ENCODE measurements at places on chromosomes 2 and 18.

GRCh38 chr2:113236367-113237159, 42.2 kb downstream of the PAX8 start:
- peak overlapping the region; percentile 74 for H3K27ac ChIP-seq
- no peak for DNase-seq
- peaks cover 1% of the 10 kb centered on the region for H3K27me3 ChIP-seq

GRCh38 chr2:230234122-230234722, 8.7 kb downstream of the SP140 start:
- H3K36me3 ChIP-seq: peaks cover 85% of the 10 kb centered on the region
- no peaks in the 10 kb centered on the region for H3K27me3 ChIP-seq
- H3K4me3 ChIP-seq: no peak overlapping the region

GRCh38 chr2:156852210-156852609, 405.3 kb upstream of the GALNT5 start:
- no peak overlapping the region for H3K27ac ChIP-seq
- no peak overlapping the region for H3K4me3 ChIP-seq
- no peaks in the 10 kb centered on the region for H3K4me1 ChIP-seq
- no peaks in the 10 kb centered on the region for H3K36me3 ChIP-seq
- DNase-seq: no peak

DNA sequence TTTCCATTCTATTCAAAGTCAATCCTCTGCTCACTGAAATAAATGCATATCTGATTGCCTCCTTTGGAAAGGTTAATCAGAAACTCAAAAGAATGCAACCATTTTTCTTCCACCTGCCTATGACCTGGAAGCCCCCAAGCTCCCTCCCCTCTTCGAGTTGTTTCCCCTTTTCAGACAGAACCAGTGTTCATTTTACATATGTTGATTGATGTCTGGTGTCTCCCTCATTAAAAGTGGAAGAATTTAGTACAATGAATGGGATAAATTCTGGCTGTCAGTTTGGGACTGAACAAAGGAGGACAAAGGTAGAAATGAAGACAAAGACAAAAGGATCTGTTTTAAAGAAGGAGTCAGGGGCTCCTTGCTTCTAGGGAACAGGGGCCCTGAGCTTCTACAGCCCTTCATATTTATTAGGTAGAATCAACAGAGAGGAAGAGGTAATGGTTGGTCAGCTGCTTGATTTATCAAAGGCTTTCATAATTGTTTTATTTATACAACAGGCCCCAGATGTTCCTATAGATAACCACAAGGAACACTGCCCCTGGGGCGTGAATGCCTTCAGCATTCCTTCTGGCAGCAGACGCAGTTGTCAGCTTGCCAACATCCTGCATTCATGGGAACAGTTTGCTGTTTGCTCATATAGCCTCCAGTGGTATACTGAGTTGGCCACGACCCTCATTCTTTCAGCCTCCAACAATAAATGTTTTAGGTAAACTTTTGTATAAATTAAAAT, 949.8 kb upstream of the LRATD1 start:
- H3K27ac ChIP-seq: no peak overlapping the region
- H3K36me3 ChIP-seq: no peaks in the 10 kb centered on the region
- DNase-seq: no peak
- no peaks in the 10 kb centered on the region for H3K4me1 ChIP-seq
- H3K27me3 ChIP-seq: no peaks in the 10 kb centered on the region

GRCh38 chr2:1826226-1826905, 82.1 kb upstream of the PXDN start:
- H3K4me1 ChIP-seq: no peaks in the 10 kb centered on the region
- no peaks in the 10 kb centered on the region for H3K36me3 ChIP-seq
- H3K27me3 ChIP-seq: no peaks in the 10 kb centered on the region
- H3K4me3 ChIP-seq: no peak overlapping the region

GRCh38 chr2:96866986-96867755, 2.7 kb downstream of the SEMA4C start:
- peaks cover 19% of the 10 kb centered on the region for H3K36me3 ChIP-seq
- DNase-seq: no peak
- peak overlapping the region; percentile 82 for H3K4me3 ChIP-seq
- H3K27me3 ChIP-seq: peaks cover 10% of the 10 kb centered on the region
- peak overlapping the region; percentile 71 for H3K27ac ChIP-seq
- peaks cover 40% of the 10 kb centered on the region for H3K4me1 ChIP-seq

DNA sequence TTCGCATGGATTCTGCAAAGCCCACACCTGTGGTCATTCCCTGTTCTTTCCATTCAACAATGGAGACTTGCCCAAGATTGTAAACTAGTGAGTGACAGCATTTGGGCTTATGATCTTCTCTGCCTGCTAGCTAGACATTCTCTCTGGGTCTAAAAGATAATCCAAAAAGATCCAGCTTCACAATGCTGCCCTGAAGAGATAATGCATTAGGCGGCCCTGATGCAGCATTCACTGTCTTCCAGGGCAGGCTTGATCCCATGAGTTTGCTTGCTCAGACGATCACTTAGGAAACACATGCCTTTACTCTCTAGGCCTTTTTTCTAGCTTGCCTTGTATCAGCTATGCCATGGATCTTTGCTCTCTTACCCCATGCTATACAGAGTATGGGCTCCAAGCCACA, 196.1 kb downstream of the SETBP1 start:
- H3K4me3 ChIP-seq: no peak overlapping the region
- H3K27me3 ChIP-seq: peaks cover 7% of the 10 kb centered on the region
- no peak overlapping the region for H3K27ac ChIP-seq
- H3K36me3 ChIP-seq: no peaks in the 10 kb centered on the region

- H3K36me3 ChIP-seq: no peaks in the 10 kb centered on the region
- no peaks in the 10 kb centered on the region for H3K4me1 ChIP-seq
- no peak overlapping the region for H3K4me3 ChIP-seq
- DNase-seq: no peak
Measured at GRCh38 chr2:209977386-209978239, 24.8 kb upstream of the RPE start.

GRCh38 chr18:6607343-6607742, 122.2 kb upstream of the ARHGAP28 start:
- H3K4me1 ChIP-seq: no peaks in the 10 kb centered on the region
- H3K36me3 ChIP-seq: no peaks in the 10 kb centered on the region
- H3K27ac ChIP-seq: no peak overlapping the region
- H3K4me3 ChIP-seq: no peak overlapping the region

DNA sequence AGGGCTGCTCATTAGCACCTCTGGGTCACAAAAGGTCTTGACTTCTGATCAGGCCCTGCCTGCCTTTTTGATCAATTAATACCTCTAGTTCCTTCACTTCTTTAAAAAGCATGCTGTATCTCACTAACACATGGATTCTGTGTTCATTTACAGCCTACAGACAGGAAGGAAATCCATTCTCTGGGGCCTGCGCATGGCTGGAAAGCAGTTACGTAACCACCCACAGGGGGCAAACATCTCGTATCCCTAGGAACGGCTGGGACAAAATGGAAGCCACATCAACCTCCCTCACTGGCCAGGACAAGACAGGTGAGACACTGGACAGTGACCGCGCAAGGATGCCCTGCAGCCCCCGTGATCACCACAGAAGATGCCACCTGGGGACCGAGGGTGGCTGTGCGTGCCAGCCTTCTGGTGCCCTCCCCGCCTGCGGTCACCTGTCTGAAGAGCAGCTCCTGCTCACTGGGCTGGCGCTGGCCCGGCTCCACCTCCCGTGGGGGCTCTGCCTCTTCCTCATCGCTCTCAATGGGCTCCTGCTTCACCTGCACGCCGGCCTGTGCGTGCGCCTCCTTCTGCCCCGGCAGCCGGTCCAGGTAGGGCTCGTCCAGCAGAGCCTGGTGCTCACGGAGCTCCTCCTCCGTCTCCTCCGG, 266.9 kb downstream of the TWIST2 start:
- no peaks in the 10 kb centered on the region for H3K27me3 ChIP-seq
- H3K36me3 ChIP-seq: peaks cover 28% of the 10 kb centered on the region
- peaks cover 24% of the 10 kb centered on the region for H3K4me1 ChIP-seq
- H3K27ac ChIP-seq: no peak overlapping the region
- H3K4me3 ChIP-seq: no peak overlapping the region

DNA sequence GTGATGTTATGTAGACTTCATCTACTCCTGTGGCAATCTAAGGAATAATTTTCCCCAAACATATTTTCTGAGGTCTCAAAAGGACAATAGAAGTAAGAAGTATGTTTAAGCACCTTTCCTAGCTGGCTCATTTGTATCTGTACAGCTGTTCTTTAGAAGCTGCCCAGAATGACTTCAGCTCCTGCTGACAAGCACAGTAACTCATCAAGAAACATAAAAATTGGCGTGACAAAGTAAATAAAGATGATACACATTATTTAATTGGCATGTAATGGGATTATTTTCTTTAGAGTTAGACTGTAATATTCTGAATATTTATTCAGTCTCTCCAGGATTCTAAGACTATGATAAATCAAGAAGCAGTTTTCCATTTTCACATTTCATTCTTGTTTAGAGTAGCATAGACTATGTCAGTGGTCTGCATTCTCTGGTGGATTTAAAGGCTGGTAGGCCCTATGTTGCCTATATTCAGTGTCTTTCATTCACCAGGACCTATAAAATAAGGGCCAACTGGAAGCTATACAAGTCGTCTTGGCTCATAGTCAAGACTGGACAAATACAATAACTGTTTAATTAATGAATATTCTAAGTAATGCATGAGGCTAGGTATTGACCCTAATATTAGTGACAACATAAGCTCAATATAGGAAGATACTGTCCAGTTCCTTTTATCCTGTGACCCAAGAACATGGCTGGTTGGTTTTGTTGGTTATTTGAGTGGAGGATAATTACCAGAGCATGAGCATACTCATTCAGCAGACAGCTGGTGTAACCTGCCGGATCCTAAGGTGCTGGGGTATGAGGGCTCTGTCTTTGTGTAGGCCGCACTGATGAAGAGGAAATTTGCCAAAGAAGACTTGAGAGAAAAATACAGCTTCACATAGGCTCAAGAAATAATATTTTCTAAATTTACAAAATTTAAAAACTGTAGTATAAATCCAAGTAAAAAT, 107.0 kb downstream of the PDE1A start:
- no peaks in the 10 kb centered on the region for H3K27me3 ChIP-seq
- H3K4me1 ChIP-seq: no peaks in the 10 kb centered on the region
- H3K4me3 ChIP-seq: no peak overlapping the region
- DNase-seq: no peak

GRCh38 chr2:88281302-88282217, 111.4 kb downstream of the THNSL2 start:
- no peaks in the 10 kb centered on the region for H3K4me1 ChIP-seq
- H3K36me3 ChIP-seq: no peaks in the 10 kb centered on the region

- H3K27me3 ChIP-seq: peaks cover 76% of the 10 kb centered on the region
- peak overlapping the region; percentile 72 for H3K4me3 ChIP-seq
- no peak for DNase-seq
- peaks cover 4% of the 10 kb centered on the region for H3K36me3 ChIP-seq
Measured at GRCh38 chr2:10078704-10079265, 1.4 kb downstream of the CYS1 start.

DNA sequence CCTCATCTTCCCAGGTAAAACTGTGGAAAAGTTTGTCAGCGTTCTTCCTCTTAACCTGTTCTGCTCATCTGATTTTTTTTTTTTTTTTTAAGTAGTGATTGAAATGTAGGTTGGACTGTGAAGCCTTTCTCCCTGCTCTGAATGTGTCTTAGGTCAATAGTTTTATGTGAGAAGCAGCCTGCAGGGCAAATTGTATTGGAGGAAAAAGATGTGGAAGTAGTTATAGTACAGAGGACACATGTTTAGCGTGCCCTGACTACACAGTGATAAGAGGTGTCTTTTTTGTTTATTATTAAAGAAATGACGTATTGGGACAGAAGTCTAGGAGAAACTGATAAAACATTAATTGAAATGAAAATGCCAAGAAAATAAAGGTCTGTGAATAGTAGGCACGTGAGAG, 1.5 kb downstream of the MTA3 start:
- H3K27ac ChIP-seq: no peak overlapping the region
- no peak for DNase-seq
- peaks cover 3% of the 10 kb centered on the region for H3K27me3 ChIP-seq
- H3K36me3 ChIP-seq: peaks cover 12% of the 10 kb centered on the region
